ENCODE measurements at places on chromosomes 5 and 9.

- no peak for DNase-seq
These were observed 566 bp upstream of the ALDH7A1 start for GRCh38 chr5:126595486-126596083.

DNA sequence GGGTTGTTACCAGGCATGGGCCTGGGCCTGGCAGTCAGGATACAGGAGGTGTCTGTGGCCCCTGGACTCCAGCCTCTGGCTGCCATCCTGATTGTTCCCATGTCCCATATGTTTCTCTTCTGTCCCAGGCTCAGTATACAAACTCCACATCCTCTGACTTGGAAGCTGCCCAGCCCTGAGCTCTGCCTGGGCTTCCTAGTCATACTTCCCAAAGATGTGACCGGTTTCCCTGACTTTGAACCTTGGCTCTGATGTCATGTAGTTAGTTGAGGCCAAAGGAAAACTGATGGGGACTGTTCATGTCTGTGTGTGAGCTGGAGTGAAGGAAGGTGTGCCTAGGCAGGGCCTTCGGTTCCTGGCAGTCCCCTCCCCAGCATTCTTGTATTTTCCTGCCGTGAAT, 50.4 kb downstream of the CYSTM1 start:
- no peak for DNase-seq

DNA sequence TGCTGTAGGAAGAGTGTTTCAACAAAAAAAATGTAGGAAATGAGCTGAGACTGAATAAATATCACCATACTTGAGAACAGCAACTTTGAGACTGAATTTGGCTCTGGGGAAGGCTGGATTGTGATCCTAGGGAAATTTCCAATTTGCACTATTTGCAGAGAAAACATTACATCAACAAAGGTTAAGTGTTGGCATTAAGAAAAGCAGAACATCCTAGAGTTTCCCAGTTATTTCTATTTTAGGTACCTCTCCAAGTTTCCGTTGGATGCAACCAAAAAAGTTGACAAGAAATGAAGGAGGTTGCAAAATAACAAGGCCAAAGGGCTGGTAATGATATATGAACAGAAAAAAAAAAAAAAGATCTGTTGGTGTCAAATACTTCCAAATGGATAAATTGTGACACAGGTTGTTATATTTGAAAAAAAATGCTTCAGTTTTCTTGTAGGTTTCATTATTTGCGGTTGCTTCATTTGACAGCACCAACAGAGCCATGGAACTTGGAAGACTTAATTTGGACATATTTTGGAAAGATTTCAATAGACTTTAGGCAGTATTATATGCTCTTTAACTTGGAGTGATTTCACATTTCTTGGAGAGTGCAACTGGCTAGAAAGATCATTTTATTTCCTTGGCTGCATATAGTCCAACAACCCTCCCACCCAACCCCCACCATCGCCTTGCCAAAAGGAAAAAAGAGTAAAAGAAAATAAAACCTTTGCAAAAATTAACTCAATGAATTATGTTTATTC, 230.8 kb downstream of the ZNF608 start:
- DNase-seq: no peak

GRCh38 chr5:92838253-92838652, 742.8 kb downstream of the NR2F1-AS1 start:
- DNase-seq: no peak

GRCh38 chr5:14374100-14374499, 207.5 kb upstream of the OTULINL start:
- DNase-seq: no peak

GRCh38 chr9:122453677-122454135, 24.0 kb downstream of the OR1J1 start:
- no peak for DNase-seq

DNA sequence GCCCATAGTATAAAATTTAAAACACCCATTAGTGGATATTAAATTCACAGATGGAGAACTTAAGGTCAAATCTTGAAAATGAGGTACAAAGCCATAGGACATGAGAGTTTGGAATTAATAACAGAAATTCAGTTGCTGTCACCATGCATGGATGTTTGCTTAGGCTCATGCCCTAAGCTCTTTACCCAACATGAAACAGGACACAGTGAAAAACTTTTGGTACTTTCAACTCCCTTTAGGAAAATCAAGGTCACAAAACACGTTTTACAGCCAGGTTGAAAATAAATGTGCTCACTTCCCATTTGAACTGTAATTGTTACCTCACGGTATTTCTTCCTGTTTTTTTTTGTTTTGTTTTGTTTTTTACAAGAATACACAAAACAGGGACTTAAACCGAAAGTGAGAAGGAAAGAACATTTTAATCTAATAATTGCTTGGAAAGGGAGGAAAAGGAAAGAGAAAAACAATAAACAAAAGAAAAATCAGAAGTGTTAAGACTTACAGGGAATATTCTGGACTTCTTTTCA, 6.1 kb upstream of the TOPORS start:
- no peak for DNase-seq

GRCh38 chr5:542319-543311, 18.4 kb upstream of the SLC9A3 start:
- no peak for DNase-seq

DNA sequence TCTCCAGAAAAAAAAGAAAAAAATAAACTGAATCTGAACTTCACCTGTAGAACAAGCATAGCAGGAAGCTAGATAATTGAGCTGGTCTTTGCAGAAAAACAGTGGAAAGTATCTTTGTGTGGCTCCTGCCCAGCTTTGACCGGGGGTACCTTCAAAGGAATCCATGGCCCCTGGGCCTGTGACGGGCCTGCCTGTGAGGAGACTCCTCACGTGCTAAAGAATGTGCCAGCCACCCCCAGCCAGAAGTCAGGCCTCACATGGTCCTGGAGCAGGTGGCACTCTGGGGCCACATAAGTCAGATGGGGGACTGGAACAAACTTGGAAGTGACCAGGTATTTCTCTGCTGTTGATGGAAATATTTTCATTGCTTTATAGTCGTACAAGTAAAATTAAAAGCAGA, 4.1 kb downstream of the NDUFS6 start:
- no peak for DNase-seq

DNA sequence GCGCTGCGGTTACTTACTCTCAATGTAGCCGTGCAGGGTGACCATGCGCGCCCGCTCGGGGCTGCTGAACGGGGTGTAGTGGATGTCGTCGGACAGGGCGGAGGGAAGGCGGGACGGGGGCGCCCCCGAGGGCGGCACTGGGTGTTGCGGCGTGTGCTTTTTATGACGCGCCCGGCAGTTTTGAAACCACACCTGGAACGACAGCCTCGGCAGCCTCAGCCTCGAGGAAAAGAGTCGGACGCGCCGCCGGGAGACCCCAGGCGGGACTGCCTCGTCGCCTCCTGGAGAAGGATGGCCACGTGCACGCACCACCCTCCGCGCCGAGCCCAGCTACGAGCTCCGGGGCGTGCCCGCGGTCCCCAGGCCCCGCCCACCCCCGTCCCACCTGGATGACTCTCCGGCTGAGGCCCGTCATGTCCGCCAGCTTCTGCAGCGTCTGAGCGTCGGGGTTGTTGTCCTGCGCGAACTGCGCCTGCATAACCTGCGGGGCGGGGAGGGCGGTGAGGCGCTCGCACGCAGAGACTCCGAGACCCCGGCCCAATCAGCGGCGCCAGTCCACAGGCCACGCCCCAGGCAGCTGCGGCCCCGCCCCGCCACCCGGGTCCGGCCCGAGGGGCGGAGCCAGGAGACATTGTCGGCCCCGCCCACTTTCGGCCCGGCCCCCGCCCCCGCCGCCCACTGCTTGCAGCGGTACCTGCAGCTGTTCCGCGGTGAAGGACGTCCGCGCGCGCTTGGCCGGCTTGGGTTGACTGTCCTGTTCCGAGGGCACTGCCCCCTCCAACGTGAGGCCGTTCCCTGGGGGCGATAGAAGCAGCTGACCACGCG, 15.0 kb downstream of the LHX6 start:
- peak; percentile 10 for DNase-seq

DNA sequence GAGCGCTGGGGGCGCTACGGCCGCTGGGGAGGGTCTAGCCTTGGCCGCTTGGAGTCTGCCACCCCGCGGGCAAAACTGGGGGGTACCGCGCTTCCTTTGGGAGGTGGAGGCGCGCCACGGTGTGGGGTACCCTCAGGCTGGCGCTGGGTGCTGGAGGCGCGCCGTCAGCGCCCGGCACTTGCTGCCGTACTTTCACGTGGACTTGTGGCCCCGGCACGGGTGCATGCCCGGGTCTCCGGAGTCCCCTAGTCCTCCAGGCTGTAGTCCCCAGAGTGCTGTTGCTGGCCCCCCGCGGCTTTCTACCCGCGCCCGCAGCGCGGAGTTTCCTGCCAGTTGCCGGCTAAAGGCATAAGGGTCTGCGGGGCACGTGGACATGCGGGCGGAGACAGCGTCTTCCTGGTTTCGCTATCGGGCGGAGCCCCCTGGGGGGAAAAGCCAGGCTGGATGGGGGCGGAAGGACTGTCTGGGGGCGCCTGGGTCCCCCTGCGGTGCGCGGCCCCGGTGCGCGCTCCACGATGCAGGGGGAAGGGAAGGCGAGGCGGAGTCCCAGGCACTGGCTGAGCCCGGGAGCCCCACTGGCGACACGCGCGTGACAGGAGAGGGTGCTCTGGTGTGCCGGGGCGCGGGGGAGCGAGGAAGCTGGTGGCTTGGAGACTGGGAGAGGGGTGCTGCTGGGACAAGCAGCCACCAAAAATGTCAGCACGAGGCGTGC, 666 bp downstream of the PPARGC1B start:
- peak; percentile 30 for DNase-seq

GRCh38 chr9:131840220-131840619, 100.3 kb upstream of the RAPGEF1 start:
- DNase-seq: no peak

- no peak for DNase-seq
These were observed 40.3 kb downstream of the ZNF354A start for GRCh38 chr5:178690208-178690607.

GRCh38 chr5:4665911-4666310, 474.2 kb upstream of the ADAMTS16 start:
- DNase-seq: no peak

- no peak for DNase-seq
These were observed 68.5 kb downstream of the OTULIN start for GRCh38 chr5:14732991-14733390.

- DNase-seq: no peak
These were observed 356.7 kb downstream of the NDUFS4 start for GRCh38 chr5:53917095-53917494.

DNA sequence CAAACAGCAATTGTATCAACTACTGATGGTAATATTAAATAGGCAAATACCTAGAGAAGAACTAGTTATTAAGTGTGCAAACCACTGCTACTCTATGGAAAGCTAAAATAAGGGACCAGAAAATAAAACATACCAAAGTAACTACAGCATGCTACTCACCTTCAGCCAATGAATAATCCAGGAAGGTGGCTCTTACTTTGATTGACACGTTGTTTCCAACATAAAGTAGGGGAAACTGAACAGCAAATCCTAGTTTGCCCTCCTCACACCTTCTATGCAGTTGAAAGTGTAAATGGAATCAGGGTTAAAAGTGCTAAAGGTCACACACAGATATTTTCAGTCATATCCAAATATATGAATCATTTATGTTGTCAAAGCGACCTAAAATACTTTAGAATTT, 5.1 kb upstream of the FST start:
- DNase-seq: no peak

- DNase-seq: no peak
These were observed 2.3 kb upstream of the MYOZ3 start for GRCh38 chr5:150658699-150659265.

GRCh38 chr5:171855265-171855664, 69.6 kb downstream of the SMIM23 start:
- no peak for DNase-seq

- no peak for DNase-seq
These were observed 5.5 kb downstream of the SELENOP start for GRCh38 chr5:42806004-42806700.

DNA sequence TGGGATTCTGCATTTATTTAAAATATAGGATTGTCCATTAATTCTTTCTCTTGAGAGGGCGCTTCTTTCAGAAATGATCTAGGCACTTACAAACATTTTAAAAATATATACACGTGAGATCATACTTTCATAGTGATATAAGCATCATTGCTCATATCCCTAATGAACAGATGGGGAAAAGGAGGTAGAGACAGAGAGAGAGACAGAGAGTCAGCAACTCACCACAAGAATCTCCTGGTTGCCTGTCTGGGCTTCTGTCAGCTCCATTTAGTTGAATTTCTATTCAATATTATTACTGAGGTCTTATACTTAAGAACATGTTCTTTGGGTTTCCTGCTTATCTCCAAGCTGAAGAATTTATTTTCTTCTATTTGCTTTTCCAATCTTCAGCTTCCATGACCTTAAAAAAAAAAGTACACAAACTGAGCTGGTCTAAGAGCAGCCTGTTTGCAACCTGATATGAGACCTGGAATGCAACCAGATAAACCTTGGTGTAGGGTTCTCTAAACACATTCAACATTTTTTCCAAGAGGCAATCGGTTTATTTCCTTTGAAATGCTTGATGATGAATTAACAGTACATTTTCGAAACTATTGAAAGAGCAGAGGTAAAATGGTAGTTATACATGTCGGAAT, 51.6 kb upstream of the LIFR start:
- no peak for DNase-seq

GRCh38 chr5:124737651-124738050, 8.8 kb downstream of the ZNF608 start:
- DNase-seq: no peak

DNA sequence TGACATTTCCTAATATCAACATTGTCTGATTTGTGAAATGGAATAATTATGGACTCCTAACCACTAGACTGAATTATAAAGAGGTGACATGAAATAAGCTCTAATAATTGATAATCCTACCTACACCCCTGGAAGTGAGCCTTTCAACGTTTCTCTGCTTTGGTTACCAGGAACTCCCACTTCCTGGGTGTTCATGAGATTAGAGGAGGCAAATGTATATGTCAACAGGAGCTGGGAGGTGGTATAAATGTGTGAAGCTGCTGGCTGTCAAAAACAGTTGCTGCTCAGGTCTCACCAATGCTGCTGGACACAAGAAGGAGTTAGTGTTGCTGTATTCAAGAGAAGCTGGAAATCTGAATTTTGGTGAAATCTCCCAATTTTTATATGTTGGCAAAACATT, 96.8 kb downstream of the CAMK4 start:
- no peak for DNase-seq

DNA sequence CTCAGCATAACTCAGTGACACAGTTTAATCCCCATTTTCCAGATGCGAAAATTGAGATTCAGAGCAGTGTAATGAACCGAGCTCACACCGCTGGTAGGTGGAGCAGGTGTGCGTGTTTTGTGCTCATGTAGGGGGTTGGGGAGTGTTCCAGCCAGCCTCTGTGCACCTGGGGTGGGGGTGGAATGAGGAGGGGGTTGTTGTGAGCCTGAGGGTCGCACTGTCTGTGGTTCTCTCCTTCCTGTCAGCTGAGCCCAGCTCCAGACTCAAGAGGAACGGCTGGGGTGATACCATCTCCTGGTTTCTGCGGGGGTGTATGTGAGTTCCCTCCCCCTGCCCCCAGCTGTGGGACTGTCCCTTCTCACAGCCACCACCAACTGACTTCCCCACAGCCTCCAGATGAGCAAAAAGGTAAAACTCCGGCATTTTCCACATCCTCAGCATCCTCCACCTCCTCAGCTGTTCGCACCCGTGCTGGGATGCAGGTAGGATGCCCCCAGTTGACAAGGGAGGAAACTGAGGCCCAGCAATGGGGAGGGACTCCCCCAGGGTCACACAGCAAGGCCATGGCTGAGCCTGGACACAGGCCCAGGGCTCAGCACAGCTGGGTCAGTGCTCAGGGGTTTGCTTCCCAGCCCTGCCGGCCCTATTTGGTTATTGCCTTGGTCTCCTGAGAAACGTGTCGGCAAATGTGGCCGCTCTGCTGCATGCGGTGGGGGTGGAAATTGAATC, 2.1 kb downstream of the SH2D3C start:
- peak; percentile 77 for DNase-seq
